Activated T-cell treated with anti-CD3 and anti-CD28 coated beads, Interleukin-2, amount 50 U/mL, for 4 hours (primary cell): ENCODE measurements at places on chromosomes 11 and 22. TPM values are rescaled to one million over a fixed set of nuclear protein-coding genes. Genes with fewer than 3 reads are reported as not detected.

The OR8G5 gene
- total RNA-seq, result not detected

The FAM227A gene
- 0.86 TPM for total RNA-seq

GRCh38 chr11:67271541-67272284 lies 5.4 kb downstream of the GRK2 start:
- peak; percentile 40 for DNase-seq

DNA sequence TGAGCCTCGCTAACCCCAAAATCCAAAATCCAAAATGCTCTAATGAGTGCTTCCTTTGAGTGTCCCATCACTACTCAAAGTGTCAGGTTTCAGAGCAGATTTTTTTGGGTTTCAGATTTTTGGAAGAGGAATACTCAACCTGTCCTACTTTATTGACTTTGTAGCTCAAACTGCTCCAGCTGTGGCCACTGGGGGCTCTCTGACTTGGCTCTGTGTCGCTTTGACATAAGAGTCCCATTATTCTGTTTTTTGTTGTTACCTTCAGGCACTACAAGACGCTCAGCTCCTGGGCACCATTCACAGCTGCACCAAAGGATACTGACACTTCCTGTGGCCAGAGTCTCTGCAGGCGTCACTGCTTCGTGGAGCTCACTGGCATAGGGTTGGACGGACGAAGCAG lies 41.1 kb downstream of the PHF21B start:
- no peak for DNase-seq

- no peak for DNase-seq
These were observed 9.1 kb downstream of the OR2AT4 start for GRCh38 chr11:75087319-75088305.

- DNase-seq, result no peak
These were observed 4.8 kb downstream of the PHLDA2 start for GRCh38 chr11:2924381-2924780.

DNA sequence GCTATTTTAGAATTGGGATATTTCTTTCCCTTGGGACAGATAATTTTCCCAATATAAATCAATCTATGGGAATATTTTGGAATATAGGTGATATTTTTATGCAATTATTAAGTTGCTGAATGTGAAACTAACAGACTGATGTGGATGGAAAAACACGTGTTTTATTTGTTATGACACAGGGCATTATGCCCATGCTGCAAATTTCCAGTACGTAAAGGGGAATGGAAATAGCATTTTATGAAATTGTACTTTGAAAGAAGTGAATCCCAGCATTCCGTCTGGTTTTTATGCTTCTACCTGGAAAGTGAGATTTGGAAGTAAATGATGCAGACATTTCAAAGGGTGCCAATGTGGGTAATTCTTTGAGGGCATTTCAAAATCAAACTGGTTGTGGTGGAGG lies 142.7 kb downstream of the PARVA start:
- DNase-seq, result no peak

DNA sequence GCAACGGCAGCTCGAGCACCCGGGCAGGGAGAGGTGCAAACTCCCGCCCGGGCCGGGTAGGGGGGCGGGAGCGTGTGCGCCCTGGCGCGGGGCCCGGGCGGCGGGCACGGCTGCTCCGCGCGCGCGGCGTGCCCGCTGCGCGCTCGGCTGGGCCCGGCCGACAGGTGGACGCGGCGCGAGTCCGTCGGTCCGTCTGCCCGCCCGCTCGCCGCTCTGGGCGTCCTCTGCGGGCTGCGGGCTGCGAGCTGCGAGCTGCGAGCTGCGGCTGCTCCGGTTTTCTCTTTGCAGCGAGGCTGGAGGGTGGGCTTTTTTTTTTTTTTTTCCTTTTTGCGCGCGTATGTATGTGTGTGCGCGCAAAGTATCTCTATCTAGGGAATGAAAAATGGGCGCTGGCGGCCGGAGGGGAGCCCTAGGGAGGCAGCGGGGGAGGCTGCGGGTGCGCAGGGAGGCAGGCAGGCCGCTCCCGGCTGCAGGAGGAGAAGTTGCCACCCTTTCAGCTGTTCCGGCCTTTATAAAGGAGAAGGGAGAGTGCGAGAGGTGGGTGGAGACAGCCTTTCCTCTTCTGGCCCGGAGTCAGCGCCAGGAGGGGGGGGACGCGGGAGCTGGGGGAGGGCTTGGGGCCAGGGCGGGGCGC lies at the start of gene PDGFB:
TSS of gene PDGFB (minus strand) at position 487 of the 634 bp plus-strand sequence. CDS start 1,019 bp downstream, outside the sequence.
- no peak for DNase-seq

DNA sequence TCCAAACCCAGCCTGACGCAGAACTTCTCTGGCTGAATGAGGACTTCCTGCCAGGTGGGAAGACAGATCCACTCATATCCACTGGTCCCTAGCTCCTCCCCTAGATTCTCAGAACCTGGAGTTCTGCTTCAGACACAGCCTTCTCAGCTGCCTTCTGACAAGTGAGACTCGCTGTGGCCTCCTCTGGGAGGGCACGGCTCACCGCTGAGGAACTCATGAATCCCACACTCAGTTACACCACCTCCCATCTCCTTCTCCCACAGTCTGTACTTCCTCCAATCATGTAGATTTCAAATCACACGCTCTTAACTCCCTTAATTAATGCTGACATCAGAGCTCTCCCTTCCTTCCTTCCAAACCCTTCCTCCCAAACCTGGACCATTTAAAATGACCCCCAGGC lies 86.4 kb upstream of the TMEM45B start:
- DNase-seq, result no peak

DNA sequence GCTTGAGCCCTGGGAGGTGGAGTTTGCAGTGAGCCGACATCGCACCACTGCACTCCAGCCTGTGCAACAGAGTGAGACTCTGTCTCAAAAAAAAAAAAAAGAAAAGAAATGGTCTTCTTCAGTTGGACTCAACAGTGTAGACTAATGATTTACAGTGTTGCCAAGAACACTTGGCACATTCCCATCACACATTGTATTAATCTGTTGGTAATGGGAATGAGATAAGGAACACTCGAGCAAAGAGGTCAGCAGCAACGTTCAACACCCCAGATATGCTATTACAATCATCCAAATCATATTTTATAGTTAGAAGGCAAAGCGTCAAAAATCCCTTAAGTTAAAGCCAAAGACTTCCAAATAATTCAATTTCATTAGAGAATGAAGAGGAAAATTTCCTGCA lies 14.5 kb downstream of the CDON start:
- no peak for DNase-seq

- DNase-seq, result no peak
These were observed 399.2 kb upstream of the NARS2 start for GRCh38 chr11:78973876-78974275.
